ENCODE measurements at places on chromosomes 11 and 22. TPM values are rescaled to one million over a fixed set of nuclear protein-coding genes. Genes with fewer than 3 reads are reported as not detected.

RAB39A gene
- not detected for total RNA-seq

LMO2 gene
- not detected for total RNA-seq

ARHGAP8 gene
- 2.4 TPM for total RNA-seq

RASD2 gene
- not detected for total RNA-seq

ENDOD1 gene
- 25.5 TPM for total RNA-seq

PHETA2 gene
- 33.8 TPM for total RNA-seq

FUT4 gene
- total RNA-seq, result 11.8 TPM

DEPDC7 gene
- 12.2 TPM for total RNA-seq

HSPB2 gene
- total RNA-seq, result 2.6 TPM

PGA4 gene
- 0.16 TPM for total RNA-seq
